Tibial nerve (tissue), 4 donors: ENCODE measurements at places on chromosomes 13 and 19. TPM values are rescaled to one million over a fixed set of nuclear protein-coding genes. Genes with fewer than 3 reads are reported as not detected.

The UQCRFS1 gene
- 14.1 TPM for total RNA-seq

The CYP4F8 gene
- not detected for total RNA-seq

The TNNT1 gene
- 1.5 TPM for total RNA-seq

The ALKBH6 gene
- total RNA-seq: 25.3 TPM

The ZNF667 gene
- 6.7 TPM for total RNA-seq

The CCDC70 gene
- not detected for total RNA-seq

The CYP4F2 gene
- not detected for total RNA-seq

The GSK3A gene
- 30.8 TPM for total RNA-seq

The ATP8B3 gene
- 2.4 TPM for total RNA-seq

The LRRC63 gene
- 0.78 TPM for total RNA-seq

The CNN1 gene
- 21.3 TPM for total RNA-seq

The KISS1R gene
- not detected for total RNA-seq
